ENCODE measurements at places on chromosomes 7 and 10.

DNA sequence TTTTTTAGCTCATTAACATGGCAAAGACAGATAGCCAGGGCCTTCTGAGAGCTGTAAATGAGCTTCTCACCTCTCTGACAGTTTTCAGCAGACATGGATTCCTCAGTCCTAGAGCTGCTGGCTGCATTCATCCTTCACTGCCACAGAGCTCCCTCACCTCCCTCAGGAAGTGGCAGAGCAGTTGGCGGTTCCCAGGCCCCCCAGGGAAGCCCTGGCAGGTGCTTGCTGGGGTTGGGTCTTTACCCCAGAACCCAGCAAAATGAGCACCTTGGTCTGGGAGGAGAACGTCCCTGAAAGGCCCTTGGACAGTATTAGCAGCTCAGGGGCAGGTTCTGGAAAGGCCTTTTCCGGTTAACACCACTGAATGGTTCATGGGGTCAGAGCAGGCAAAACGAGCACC, 288.0 kb downstream of the PTPRN2 start:
- no peak for DNase-seq

- no peak for DNase-seq
Observed at GRCh38 chr10:14774797-14775196, at the start of gene FAM107B. Gene FAM107B, minus strand, starts transcription at chr10:14774897. Its CDS starts 234 bp downstream, at chr10:14774663.

DNA sequence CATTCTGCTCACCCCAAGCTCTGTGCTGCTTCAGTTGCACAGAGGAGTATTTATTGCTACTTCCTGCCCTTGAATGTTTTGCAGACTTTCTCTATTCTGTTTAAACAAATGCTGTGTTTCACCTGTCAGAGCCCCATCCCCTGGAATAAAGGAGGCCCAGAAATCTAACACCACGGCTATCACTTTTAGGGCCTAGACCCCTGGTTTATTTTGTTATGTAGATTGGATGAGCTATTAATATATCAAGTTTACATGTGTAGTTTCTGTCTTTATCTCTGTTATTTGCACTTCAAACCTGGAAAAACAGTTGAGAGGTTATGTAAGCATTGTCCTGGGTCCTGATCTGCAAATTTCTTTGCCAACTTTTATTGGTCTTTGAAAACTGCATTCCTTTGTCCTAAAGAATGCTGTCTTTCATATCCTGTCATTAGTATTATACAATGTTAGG, 630.1 kb downstream of the PARD3 start:
- no peak for DNase-seq

- no peak for DNase-seq
Observed at GRCh38 chr7:96380111-96380512, 58.2 kb upstream of the SLC25A13 start.

GRCh38 chr7:112365551-112365950, 84.7 kb upstream of the IFRD1 start:
- DNase-seq = no peak

GRCh38 chr10:107056182-107056581, 108.3 kb downstream of the SORCS1 start:
- DNase-seq = no peak

DNA sequence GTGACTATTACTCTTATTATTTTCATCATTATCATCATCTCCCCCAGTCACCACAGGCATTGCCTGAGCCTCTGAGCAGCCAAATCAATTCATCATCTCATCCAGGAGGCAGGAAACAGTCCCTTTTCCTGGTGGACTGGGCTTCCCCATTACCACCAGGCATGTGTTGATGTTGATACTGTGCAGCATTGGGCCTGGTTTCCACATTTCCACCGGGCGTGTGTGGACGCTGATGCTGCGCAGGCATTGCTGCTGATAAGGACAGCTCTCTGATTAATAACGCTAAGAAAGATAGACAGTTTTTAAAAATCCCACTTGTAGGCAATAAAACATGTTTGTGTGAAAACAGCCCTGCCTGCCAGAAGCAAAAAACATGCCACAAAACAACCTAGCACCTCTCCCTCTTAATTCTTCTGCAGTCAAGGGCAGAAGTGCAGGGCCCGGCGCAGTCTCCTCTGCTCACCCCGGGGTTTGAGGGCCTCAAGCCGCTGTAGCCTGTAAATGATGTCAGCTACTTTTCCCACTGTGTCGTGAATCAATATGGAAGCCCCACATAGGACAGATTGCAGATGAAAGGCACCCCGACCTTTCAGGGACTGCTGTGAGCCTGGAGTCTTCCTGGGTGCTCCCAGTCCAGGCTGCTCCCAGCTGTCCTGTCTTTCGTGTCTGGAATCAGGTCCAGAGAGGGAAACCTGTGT, 216.0 kb downstream of the WDR37 start:
- peak; percentile 6 for DNase-seq

- peak; percentile 56 for DNase-seq
Observed at GRCh38 chr7:150317748-150318444, 5.3 kb upstream of the LRRC61 start.

GRCh38 chr10:88065383-88066049, 202.1 kb downstream of the PTEN start:
- DNase-seq = peak; percentile 61

GRCh38 chr10:79025199-79025832, 43.5 kb upstream of the ZMIZ1 start:
- no peak for DNase-seq

DNA sequence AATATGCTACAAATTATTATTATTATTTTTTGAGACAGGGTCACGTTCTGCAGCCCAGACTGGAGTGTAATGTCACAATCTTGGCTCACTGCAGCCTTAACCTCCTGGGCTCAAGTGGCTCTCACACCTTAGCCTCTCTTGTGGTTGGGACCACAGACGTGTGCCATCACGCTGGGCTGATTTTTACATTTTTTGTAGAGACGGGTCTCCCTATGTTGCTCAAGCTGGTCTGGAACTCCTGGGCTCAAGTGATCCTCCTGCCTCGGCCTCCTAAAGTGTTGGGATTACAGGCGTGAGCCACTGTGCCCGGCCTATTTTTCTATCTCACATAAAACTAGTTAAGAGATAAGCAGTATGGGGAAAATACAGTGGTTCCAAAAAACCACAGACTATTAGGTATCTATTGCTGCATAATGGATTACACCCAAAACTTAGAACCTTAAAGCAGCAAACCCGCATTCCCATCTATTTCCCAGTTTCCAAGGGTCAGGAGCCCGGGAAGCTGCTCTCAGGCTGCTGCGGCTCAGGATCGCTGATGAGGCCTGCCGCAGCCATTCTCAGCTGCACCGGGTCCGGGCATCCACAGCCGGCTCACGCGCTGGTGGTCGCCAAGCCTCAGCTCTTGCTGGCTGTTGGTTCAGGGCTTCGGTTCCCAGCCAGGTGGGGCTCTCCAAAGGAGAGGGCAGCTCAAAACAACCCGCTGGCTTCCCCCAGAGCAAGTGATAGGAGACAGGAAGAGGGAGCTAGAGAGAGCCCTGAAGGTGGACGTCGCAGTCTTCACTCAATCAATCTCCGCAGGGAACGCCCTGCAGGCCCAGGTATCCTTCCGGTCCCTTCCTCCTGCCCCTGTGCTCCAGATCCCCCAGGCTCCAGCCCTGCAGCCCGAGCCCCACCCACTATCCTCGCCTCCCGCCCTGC, 128.2 kb downstream of the UBE2H start:
- DNase-seq = peak; percentile 43

DNA sequence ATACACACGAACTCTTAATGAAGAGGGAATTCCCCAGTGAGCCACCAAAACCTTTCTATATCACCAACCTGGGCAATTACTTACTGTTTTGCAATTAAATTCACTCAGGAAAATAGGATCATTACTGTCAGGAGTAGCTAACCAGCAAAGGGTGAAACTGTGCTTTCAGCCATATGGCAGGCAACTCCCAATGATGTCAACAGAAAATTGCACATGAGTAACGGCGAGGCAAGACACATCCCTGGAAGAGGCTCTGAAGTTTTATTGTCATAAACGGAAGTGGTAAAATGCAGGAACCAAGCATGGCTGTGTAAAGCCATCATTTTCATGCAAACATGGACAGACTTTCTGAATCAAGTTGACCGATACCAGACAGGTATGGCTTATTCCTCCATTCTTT, 548.9 kb upstream of the AUTS2 start:
- peak; percentile 53 for DNase-seq

DNA sequence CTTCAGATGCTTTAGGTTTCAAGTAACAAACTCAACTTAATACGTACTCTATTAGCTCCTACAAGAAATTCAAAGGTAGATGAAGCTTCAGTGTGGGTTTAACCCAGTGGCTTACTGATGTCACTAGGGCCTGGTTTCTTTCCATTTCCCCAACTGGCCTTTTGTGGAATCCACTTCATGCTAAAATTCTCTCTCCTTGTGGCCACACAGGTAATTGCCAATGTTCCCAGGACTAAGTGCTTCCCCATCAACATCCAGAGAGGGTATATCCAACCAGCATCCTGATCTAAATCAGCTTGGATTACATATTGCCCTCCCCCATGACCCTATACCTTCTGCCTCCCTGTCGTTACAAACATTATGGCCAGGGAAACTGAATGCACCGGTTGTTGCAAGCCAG, 10.7 kb downstream of the FBXL13 start:
- DNase-seq = no peak

- no peak for DNase-seq
Observed at GRCh38 chr7:43495572-43495971, 87.3 kb upstream of the STK17A start.

DNA sequence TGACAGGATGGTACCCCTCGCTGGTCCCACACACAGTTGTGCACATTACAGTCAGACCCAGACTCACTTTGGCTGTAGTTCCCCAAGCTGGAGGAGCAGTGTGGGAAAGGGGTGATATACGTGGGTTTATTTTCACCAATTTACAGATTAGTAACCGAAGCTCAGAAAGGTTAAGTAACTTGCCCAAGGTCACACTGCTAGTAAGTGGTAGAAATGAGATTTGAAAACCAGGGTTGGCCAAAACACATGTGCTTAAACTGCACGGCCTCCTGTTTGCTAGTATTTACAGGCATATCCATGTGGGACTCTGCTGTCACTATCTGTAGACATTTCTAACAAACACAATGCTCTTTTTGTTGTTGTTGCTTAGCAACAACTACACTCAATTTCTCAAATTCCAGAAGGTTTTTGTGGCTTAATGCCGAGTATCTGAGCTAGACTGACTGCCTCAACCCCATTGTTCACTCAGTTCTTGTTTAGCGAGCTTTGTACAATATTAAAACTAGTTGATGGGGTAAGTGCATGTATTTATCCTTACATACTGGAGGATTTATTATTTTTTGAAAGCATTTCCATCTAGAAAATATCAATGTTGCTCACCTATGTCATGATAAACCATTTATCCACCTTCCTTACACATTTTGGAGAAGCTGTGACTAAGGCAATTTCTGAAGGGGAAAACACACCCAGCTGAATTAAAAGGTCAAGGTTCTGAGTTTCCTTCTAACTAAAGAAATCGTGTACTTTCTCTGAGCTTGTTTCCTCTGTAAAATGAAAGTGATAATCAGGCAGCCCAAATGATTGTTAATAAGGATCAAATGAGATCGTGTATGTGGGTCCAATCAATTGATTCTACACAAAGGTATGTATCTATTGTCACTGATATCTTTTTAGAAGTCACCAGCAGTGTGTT, 5.3 kb upstream of the TMEM139 start:
- DNase-seq = peak; percentile 66

DNA sequence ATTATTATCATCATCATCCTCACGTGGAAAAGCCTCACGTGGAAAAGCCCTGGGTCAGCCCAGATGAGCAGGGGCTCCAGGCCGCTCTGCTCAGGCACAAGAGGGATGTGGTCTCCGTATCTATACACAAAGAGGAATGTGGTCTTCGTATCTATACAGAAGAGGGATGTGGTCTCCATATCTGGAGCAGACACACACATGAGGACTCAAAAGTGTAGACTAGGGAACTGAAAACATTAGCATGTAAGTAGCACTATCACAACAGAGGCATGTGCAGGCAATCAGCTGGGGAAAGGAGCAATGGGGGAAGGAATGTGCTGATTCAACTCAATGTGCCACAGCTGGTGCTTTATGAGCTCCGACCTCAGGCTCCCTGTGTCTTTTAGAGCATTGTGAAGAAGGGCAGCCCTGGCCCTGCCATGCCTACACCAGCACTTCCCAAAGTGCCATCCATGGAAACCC, 86.5 kb downstream of the PLXNA4 start:
- no peak for DNase-seq

- no peak for DNase-seq
Observed at GRCh38 chr10:112454910-112455779, 8.1 kb downstream of the VTI1A start.

GRCh38 chr10:13969792-13970140, 361.0 kb downstream of the FRMD4A start:
- DNase-seq = no peak

GRCh38 chr10:86341361-86341811, 25.2 kb downstream of the GRID1 start:
- DNase-seq = no peak

DNA sequence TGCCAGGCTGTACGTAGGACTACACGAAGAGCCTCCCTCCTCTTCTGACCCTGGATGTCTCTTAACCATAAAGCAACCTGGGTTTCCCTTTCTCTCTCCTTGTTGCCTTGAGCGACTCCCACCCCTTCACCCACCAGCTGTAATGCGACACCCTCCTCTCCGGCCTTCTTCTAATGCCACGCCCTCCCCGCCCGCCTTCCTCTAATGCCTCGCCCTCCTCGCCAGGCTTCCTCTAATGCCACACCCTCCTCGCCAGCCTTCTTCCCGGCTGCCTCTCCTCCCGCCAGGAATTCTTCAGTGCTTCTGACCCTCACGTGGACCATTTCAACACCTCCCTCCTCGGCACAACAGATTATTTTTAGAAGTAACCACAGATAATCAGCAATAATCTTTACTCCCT, 348.5 kb upstream of the SHH start:
- DNase-seq = no peak

GRCh38 chr10:22620929-22621328, 93.4 kb downstream of the PIP4K2A start:
- DNase-seq = no peak

- no peak for DNase-seq
Observed at GRCh38 chr10:44066527-44067255, 318.2 kb downstream of the CXCL12 start.

Measured in fibroblast of skin of right biceps (primary cell).